Sigmoid colon (tissue), 7 donors: ENCODE measurements at places on chromosomes 7 and 10. TPM values are rescaled to one million over a fixed set of nuclear protein-coding genes. Genes with fewer than 3 reads are reported as not detected.

Gene CCL24
- total RNA-seq = not detected

DNA sequence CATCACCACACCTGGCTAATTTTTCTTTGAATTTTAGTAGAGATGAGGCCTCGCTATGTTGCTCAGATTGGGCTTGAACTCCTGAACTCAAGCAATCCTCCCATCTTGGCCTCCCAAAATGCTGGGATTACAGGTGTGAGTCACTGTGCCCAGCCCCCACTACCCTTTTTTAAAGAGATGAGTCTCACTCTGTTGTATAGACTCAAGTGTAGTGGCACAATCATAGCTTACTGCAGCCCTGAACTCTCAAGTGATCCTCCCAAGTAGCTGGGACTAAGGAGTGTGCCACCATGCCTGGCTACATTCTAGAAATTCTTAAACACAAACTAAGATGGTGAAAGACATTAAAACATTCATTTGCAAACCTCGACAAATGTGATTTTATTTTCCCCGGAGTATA is 12.6 kb downstream of the SYPL1 start:
- no peak for DNase-seq

- DNase-seq = no peak
These were observed 13.8 kb downstream of the TAF3 start for GRCh38 chr10:7832060-7832459.

- DNase-seq = no peak
These were observed 21.6 kb downstream of the GARS1 start for GRCh38 chr7:30616318-30616717.

GRCh38 chr10:101291331-101292193 is 62.3 kb upstream of the LBX1 start:
- no peak for DNase-seq

DNA sequence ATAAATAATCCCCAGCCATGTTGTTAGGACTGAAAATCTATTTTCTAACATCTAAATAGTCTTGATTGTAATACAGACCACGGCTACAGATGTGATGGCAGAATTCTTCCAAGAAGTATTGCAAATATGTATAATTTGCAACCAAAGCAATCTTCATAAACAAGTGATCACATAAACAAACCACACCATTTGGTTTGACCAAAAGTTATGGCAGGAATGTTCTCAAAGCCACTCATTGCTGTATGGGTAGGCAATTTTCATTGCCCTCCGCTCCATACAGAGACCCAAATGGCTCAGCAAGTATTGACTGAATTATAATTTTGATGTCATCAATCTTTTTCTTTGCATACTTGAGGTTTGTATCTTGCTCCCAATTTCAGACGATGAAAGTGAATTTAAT is 19.0 kb upstream of the RHOBTB1 start:
- no peak for DNase-seq

DNA sequence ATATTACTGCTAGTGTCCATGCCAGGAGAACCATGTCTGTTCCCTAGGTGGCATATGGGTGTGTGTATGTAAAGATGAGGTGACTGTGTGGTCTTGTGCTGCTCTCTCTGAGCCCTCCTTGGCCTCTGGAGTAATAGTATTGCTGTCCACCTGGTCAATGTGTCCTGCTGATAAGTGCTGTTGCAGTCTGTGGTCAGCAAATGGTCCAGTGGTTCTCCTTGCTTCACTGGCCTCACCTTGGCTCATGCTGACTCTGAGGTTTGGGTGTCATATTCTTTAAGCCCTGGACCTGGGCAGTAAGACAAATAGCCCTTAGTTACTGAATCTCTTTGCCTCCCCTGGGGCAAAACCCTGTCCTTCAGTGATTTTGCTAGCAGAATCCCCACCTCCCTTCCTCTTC is 56.8 kb downstream of the TPST1 start:
- no peak for DNase-seq
